ENCODE measurements at places on chromosomes 2 and 18.

DNA sequence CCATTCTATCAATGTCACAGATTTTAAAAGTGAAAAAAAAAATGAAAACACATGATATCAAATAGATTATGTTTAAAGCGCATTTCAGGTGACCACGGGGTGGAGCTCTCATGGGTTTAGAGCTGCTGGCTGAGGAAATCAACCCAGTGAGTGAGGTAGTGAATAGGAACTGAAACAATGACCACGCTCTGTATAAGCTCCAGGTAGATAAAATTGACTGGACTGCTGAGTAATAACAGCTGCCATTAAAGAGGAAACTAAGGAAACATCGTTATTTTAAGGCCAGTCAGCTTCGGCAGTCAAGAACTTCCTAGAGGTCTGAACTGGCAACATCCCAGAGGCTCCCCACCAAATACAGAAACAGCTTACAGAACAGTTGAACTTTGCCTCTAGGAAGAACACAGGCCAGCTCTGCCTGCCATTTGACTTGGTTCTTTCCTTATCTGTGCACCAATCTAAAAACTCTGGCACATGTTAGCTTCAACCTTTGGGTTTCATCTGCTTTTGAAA, 185.9 kb downstream of the PDE1A start:
- DNase-seq, result no peak

- DNase-seq, result no peak
Observed at GRCh38 chr2:137847443-137847842, 116.8 kb upstream of the HNMT start.

DNA sequence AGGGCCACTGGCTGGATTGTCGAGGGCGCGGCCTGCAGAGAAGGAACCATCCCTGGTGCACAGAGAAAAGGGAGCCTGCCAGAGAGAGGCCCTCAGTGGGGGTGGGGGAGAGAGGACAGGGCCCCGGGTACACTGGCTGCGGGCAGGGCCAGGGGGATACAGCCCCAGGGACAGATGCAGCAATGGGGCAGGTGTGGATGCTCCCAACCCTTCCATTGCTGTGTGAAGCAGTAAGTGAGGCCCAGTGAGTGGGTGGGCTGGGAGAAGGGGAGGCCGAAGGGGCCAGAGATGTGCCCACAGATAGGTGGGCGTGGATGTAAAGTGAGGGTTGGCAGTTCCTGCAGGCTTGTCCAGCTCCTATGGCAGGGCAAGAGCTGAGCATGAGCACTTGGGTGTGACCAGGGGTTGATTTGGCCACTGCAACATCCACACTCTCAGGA, 7.4 kb downstream of the AGXT start:
- DNase-seq, result no peak

GRCh38 chr18:45997700-45998151, 30.6 kb upstream of the EPG5 start:
- no peak for DNase-seq

- DNase-seq, result no peak
Observed at GRCh38 chr2:33033606-33034081, 86.9 kb downstream of the LTBP1 start.

Data from K562 (cell line).